ENCODE measurements at places on chromosomes 1 and 21.

DNA sequence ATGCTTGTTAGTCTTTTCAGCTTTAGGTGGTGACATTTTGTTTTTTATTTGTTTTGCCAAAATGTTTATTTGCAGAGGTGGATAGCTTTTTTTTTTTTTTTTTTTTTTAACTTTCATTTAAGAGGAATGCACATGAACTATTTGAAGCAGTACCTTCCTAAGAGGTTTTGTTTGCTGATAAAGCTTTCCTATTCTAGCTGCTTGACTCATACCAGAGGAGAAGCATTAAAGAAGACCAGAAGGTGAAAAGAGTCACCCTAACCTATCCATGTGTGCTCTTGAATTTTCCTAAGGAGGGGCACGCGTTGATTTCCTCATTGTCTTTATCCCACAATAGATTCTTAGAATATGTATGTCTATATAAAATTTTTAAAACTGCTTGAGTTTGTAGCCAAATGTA lies 57.7 kb downstream of the PRDM2 start:
- no peak for DNase-seq

DNA sequence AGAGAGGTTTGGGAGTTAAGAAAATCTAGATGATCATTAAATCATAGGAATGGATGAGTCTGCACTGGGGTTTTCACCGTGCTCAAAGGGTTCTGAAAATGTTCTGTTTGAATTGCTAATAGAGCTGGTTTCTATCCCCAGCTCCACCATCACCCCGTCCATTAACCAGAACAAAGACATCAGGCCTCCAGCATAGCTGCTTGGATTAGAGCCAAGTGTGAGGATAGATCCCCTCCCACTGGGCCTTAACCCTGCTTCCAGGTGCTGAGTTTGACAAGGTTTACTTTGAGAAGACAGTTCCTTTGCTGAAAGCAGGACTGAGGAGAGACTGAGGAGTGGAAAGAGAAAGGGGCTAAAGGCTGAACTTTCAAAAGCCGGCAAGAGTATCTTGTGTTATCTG lies 48.3 kb downstream of the MPZL1 start:
- peak; percentile 59 for DNase-seq

- no peak for DNase-seq
Observed at GRCh38 chr1:27049607-27050006, 37.0 kb upstream of the TENT5B start.

DNA sequence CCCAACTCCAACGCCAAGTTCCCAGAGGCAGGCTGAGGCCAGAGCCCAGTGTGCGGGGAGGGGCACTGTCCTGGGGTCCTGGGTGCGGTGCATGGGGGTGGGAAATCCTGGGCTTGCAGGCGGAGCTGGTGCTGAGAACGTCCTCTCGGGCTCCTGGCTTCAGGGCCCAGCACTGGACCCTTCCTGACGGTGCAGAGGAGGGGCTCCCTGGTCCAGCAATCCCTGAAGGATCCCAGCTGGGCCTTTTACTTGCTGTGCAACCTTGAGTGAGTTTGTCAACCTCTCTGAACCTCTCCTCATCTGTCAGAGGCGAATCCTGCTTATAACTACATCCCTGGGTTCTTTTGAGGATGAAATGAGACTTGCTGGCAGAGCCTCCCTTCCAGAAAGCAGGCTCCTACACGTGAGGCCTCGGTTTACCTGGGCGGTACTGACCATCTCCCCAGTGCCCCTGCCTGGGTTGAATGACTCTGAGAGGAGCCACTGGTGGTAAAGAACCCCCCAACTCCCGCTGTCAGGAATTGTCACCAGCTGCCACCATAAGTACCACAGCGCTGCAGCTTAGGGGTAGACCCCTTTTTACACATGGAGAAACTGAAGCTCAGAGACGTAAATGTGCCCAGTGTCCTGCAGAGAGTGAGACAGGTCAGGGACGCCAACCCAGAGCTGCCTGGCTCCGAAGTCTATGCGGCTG lies 77.3 kb downstream of the DHRS3 start:
- DNase-seq = no peak

- no peak for DNase-seq
Observed at GRCh38 chr1:76218888-76219287, 144.3 kb downstream of the ST6GALNAC3 start.

GRCh38 chr1:154474802-154475201 lies 27.2 kb upstream of the TDRD10 start:
- no peak for DNase-seq

- no peak for DNase-seq
Observed at GRCh38 chr1:86356247-86356646, 39.9 kb downstream of the ODF2L start.

GRCh38 chr1:154471304-154471703 lies 30.7 kb upstream of the TDRD10 start:
- DNase-seq = no peak

DNA sequence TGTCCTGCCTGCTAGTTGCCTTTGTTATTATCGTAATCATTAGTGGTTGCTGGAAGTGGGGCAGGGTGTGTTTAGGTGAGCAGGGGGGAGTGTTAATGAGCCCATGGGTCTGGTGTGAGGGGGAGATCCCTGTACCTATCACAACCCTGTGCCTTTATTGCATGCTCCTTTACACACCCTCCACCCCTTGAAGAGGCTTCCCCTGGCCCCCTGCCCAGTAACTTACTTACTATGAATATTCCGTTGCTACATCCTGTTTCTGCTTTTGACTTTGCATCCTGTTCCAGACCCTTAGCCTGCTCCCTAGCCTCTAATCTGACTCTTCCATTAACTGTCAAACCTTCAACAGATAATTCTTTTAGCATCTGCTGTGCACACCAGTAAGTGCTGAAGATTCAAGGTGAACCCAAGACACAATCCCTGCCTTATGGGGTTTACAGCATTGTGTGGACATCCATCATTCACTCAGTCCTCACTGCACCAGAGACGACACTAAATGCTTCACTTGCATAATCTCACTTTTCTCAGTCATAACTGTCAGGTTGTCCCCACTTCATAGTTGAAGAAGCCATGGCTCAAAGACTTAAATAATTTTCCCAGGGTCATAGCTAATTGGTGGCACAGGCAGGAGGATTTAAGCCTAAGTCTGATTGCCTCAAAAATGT lies 47.9 kb downstream of the CDC7 start:
- DNase-seq = no peak

DNA sequence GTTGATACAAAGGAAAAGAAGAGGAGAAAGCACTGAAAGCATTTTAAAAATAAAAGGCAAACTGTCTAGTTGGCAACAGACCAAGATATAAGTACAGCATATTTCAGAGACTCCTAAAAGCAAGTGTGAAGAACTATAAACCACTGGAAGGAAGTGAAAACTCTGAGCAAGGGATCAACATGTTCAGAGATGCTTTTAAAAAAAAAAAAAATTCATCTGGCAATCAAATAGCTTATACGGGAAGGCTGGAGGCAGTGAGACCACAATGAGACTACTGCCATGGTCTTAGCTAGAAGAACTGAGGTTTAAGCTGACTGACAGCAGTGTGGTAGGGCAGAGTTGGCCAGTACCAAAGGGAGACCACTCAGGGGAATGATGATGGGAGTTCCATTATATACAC lies 124.3 kb downstream of the VAV3 start:
- no peak for DNase-seq

- DNase-seq = no peak
Observed at GRCh38 chr1:34762474-34763141, 3.1 kb downstream of the GJB4 start.

- no peak for DNase-seq
Observed at GRCh38 chr1:3785045-3785444, 11.3 kb downstream of the LRRC47 start.

DNA sequence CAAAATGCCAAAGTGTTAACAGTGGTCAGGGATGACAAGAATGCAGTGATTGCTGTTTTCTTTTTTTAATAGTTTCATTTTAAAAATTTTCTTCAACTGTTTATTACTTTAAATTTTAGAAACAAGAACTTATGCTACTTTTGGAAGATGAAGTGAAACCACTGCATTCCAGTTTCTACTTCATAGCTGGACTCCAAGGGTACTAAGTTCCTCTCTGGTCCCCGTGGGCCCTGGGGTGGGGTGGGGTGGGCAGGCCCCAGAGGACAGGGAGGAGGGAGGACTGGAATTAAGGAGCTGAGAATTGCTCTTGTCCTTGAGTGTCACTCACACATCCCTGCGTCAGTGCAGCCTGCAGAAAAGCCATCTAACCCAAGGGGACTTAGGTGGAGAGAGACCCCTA lies 97.3 kb downstream of the RAVER2 start:
- no peak for DNase-seq

DNA sequence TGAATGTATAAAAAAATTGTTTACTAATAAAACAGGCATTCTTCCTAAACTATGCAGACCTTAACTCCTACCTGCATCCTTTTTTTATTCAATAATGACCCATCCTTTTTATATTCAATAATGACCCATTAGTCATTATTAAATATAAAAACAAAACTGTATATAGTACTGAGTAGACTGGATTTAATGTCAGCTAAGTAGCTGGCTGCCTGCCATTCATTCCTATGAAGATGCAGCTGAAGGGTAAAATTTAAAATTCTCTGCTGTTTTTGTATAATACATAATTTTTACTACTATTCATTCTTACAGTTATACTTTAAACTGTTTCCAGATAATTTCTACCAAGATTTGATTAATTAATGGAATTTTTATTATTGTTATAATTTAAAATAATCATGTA lies 79.3 kb downstream of the DENND1B start:
- no peak for DNase-seq

GRCh38 chr1:243719476-243719875 lies 130.6 kb downstream of the AKT3 start:
- DNase-seq = no peak

- DNase-seq = no peak
Observed at GRCh38 chr1:117581391-117581943, 24.4 kb upstream of the TENT5C start.

DNA sequence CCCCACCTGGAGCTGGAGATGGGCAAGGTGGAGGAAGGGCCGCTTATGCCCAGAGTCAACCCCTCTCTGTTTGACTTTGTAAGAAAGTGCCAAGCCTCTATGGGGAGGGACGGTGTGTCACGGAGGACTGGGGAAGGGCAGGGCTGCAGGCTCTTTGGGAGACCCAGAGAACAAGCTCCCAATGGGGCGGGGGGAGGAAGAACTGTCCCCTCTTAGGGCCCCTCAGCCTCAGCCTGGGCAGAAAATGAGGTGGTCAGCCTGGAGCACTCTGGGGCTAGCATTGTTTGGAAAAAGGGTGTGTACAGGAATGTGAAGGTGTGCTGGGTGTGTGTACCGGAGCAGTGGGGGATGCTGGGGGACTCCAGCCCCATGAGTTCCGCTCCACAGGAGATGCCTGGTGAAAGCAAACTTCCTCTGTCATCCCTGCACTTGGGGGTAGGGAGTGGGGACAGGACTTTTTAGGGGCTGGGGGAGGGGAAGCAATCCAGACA lies 1.2 kb upstream of the INAVA start:
- no peak for DNase-seq

GRCh38 chr1:101849356-101849755 lies 147.4 kb downstream of the OLFM3 start:
- DNase-seq = no peak

DNA sequence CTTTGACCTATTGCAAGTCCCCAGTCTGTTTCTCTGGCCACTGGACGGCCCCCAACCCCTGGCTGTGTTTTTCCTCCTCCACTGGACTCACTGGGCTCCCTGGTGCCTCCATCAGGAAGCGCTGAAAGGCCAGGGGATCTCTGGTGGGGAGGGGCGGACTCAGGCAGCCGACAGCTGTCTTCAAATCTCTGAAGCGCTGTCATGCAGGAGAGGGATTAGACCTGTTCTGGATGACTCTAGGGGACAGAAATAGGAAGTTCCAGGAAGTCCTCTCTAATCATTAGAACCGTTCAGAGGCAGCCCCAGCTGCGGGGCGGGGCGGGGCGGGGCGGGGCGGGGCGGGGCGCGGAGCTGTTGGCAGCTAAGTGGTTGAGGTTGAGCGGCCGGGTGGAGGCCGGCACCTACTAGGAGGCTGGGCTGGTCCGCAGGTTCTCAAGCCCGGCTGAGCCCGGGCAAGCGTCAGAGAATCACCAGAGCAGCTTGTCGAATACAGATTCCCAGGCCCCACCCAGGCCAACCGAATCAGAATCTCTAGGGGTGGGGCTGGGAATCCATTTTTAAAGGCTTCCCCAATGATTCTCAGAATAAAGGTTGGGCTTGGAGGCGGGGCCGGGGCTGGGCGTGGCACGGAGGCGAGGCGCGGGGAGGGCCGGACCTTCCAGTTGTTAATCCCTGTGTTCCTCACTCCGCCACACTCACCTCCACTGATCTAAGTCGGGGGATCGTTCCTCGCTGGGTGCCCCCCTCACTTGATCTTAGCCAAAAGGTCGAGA lies 11.4 kb upstream of the PHLDA3 start:
- peak; percentile 93 for DNase-seq

DNA sequence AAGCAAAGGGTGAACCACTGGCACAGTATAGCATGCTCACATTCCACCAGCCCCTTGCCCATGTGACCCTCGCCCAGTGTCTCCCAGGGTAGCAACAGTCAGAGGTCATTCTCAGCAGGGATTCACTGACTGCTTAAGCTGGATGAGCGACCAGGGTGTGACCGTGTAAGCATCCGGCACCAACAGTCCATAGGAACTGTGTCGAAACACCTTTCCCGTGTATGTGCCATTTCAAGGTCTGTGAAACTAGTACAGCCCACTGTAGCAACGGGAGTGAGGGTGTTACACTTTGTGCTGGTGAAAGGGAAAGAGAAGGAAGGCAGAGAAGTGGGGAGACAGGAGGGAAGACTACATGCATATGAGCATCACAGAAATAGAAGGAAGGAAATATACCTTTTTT lies 10.8 kb downstream of the PIK3C2B start:
- DNase-seq = no peak

GRCh38 chr1:46931151-46931550 lies 10.1 kb downstream of the CYP4A11 start:
- DNase-seq = no peak

GRCh38 chr1:93081716-93082115 lies 2.6 kb downstream of the MTF2 start:
- DNase-seq = no peak

GRCh38 chr1:95437011-95437410 lies 203.0 kb downstream of the RWDD3 start:
- DNase-seq = peak; percentile 13

DNA sequence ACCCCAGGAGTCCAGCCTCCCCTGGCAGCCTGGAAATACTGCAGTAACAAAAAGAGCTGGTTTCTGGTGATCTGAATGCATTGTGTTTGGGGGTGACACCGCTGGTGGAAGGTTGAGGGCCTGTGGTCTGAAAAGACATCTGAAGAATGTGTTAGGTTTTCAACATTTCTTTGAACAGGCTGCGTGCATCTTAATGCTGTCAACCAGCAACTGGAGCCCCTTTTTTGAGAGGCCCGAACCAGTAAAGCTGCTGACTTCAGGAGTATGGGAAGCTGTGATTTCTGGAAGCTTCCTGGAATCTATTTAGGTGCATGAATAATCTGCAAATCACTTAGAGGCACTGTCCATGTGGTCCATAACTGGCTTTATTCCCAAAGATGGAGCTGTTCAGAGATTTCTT lies 17.0 kb downstream of the ATP5PO start:
- DNase-seq = no peak

DNA sequence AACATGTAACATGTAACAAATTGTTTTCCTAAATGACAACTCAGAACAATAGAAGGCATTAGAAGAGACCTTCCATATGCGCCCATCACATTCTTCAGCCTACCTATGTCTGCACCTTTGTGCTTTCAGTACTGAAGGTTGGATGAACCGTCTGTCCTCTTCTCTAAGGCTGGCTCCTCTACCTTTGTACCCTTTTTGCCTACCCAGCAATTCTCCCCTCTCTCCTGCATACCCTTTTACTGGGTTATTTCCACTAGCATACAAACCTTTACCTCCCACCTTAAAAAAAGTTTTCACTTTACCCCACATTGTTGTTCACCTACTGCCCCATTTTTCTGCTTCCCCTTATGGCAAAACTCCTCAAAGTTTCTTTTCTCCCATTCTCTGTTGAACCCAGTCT lies 5.2 kb downstream of the PIGV start:
- no peak for DNase-seq

- DNase-seq = no peak
Observed at GRCh38 chr21:44051462-44051941, 39.4 kb downstream of the TRAPPC10 start.

Data from NCI-H345 (cell line).